ENCODE measurements at places on chromosomes 4 and X.

GRCh38 chr4:102751941-102752340, 8.8 kb downstream of the MANBA start:
- DNase-seq, result no peak

- DNase-seq, result no peak
Observed at GRCh38 chr4:140642674-140643437, 74.1 kb upstream of the UCP1 start.

DNA sequence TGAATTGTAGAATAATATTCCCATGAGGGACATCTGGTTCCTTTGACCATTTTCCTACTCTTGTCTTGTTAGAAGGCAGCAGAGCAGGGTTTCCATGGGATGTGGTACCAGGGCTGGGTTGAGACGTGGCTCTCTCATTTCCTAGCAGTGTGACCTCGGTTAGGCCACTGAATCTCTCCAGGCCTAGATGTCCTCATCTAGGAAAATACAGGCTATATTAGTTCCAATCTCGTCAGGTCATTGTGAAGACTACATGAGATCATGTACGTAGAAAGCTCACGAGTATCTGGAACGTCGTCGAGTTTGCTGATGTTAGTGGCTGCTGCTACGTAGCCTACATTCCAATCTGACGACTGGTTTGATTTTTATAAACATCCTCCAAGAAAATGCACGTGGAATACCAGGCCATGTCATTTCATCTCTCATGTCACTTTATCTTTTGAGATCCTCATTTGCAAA, 278.2 kb upstream of the GATB start:
- peak; percentile 76 for DNase-seq

DNA sequence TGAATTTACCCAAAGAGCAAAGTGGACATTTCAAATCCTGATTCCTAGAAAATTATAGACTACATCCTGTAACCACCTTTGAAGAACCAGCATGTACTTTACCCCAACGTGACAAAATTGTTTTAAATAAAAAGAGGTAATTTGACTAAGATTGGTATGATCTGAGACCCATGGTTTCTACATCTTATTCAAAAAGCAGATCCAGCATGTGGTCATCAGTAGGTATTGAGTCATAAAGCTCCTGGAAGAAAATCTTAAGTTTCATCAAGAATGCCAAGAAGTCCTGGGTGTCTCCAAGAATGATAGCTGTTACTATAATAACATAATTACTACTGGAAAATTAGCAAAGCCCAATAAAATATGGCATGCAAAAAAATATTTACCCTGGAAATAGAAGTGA, 61.8 kb downstream of the NFKB1 start:
- DNase-seq, result no peak

DNA sequence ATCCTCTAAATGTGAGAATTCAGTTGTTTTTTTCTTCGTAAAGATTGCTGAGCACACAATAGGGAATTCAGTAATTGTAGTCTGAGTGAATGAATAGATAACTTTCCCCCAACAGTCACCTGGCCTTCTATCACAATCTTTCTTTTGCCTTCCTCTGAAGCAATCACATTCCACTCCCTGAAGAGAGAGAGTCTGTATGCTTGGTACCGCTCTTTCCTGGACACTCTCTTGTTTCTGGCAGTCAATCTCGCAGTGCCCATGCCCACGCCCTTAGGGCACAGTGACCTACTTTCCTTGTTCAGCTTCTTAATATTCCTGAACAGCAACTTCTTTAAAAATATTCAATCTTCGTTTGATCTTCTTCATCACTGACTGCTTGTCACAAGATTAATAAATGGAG, 255.9 kb downstream of the ADAMTS3 start:
- DNase-seq, result no peak

- DNase-seq, result no peak
Observed at GRCh38 chrX:154441984-154442707, 1.8 kb upstream of the FAM50A start.

GRCh38 chr4:128551280-128551679, 258.2 kb upstream of the JADE1 start:
- DNase-seq, result no peak

DNA sequence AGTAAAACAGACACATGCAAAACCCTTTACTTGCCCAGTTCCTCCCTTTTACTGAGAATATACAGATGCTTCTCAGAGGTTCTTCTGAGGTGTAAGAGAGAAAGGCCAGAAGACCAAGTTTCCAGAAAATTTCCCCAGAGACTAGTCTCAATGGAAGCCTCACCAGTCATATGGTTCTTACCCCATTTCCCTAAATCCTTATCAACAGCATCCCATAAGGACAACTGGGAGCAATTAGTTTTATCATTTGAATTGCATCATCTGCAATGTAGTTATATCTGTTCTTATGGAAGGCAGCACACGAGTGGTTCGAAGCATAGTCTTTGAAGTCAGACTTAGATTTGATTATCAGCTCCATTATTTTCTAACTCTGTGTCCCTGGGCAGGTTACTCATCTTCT, 203.6 kb upstream of the PPARGC1A start:
- no peak for DNase-seq

- no peak for DNase-seq
Observed at GRCh38 chr4:10656988-10657387, 27.6 kb downstream of the CLNK start.

- DNase-seq, result no peak
Observed at GRCh38 chr4:11691236-11691635, 262.5 kb upstream of the HS3ST1 start.

DNA sequence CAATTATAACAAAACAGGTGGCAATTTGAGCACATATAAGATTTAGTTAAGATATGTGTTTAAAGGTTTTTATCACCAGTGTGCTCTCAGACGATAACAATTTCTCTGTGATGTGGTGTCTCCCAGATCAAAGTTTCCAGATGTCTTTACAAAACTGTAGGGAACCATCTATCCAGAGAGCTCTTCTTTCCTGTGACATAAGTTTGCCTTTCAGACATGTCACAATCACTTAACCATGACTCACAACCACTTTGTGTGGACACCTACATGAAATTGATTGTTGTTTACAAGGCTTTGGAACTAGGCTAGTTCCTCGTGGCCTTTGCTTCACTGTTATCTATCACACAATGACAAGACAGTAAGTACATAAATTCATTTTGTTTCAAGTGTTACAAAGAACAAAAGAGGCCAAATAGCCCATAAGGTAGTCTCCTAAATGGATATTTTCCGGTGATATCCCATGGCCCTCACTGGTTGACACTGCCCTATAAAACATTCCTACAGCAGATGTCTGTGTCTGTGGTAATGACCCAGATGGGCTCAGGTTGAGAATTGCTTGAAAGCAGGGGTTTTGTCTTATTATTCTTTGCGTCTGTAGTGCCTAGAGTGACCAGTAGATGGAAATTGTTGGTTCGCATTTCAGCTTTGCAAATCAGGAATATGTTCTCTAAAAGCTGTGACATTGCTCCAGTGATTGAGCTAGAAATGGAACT, 297.8 kb upstream of the FAM241A start:
- DNase-seq, result no peak

DNA sequence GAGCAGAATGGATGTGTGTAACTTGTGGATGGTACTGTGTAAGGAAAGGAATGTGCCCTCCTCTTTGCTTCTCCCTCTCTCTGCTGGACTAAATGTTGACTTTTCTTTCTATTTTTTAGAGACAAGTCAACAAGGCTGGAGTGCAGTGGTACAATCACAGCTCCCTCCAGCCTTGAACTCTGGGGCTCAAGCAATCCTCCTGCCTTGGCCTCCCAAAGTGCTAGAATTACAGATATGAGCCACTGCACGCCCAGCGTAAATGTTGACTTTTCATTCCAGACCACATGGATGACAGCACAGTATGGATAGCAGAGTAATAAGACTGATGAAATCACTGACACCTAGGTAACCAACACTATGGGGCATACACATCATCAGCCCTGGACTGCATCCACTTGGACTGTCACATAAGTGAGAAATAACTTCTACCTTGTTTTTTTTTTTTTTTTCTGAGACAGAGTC, 5.1 kb upstream of the RPS3A start:
- DNase-seq, result no peak

GRCh38 chrX:526295-527224, 104.0 kb upstream of the SHOX start:
- DNase-seq, result no peak

- DNase-seq, result peak; percentile 86
Observed at GRCh38 chrX:49071877-49072711, 1.7 kb downstream of the PRAF2 start.

GRCh38 chr4:4491396-4491893, 50.4 kb downstream of the STX18 start:
- DNase-seq, result no peak

DNA sequence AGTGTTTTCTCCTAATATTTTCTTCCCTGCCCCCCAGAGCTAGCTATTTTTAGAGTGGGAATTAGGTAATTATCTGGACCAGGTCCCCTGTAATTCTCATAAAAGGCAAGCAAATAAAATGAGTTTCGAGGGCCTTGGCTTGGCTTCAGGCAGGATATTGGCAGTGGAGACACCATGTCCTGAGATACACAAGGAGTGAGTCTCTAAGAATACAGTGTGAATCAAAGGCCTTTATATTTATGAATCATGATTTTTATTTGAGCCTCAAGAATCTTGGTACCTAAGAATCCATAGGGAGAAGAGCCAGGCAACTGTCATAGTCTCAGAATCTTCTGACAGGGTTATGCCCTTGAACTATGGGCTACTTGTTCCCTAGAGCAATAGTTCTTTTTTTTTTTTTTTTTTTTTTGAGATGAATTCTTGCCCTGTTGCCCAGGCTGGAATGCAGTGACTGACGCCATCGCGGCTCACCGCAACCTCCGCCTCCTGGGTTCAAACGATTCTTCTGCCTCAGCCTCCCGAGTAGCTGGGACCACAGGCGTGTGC, 205.4 kb downstream of the LDB2 start:
- no peak for DNase-seq

DNA sequence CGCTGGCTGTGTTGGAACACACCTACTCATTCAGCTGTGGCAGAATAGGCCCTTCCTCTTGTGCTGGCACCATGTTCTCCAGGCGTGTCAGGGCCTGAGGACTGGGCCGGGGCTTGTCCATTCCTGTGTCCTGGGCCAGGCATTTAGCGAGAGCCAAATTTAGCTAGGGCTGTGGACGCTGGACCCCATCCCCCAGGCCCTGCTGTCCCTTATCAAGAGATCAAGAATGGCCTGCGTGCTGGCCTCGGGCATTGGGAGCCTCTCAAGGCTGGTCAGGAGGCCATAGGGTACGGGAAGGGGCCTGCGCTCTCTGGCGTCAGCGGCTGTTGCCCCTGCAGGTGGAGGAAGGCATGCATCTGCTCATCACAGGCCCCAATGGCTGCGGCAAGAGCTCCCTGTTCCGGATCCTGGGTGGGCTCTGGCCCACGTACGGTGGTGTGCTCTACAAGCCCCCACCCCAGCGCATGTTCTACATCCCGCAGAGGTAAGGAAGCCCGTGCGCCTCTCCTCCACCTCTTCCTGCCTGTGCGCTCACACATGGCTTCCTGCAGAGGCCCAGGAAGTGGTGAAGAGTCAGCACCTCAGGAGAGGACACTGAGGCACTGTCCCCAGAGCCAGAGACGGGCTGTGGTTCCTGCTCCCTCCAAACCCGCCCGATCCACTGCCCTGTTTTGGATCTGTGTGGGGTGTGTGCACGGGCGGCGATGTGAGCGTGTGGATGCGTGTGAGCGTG, 15.3 kb downstream of the ABCD1 start:
- DNase-seq, result no peak

Data from astrocyte of the hippocampus (primary cell).